ENCODE measurements at places on chromosomes 16 and 17.
A peak's percentile ranks its signal among the peaks of the same experiment; 100 is the strongest.

GRCh38 chr17:67044940-67045339 lies 586 bp downstream of the CACNG1 start:
- no peak for DNase-seq

- no peak for DNase-seq
Measured at GRCh38 chr17:61556224-61557188, 34.5 kb downstream of the NACA2 start.

DNA sequence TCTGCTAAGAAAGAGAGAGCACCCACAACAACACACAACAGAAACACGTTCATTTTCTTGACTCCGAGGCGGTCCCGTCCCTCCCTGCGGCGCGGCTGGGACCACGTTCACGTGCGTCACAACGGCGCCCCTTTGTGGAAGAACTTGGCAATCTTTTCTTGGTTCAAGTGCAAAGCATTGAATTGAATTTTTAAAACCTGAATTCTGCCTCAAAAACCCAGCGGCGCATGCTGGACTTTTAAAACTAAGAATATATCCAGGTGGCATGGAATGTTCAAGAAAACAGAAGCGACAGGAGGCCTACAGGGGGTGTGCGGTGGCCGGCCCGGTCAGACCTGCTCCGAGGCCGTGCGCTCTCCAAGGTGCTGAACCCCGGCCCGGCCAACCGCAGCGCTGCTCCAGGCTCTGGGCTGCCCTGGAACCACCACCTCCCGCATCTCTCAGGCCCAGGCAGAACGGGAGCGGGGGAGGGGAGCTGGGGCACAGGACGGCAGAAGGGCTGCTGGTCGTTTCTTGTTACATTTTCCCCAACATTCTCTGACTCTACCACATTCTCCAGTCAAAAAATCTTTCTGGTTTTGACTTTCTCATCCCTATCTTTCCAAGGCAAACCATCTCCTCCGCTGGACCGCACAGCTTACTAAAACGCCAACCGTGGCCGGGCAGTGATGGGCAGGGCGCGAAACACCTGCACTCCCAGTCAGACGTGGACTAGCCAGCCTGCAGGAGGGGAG lies 3.4 kb upstream of the HEXD start:
- peak; percentile 84 for DNase-seq

- no peak for DNase-seq
Measured at GRCh38 chr17:17703140-17703919, 22.1 kb downstream of the RAI1 start.

DNA sequence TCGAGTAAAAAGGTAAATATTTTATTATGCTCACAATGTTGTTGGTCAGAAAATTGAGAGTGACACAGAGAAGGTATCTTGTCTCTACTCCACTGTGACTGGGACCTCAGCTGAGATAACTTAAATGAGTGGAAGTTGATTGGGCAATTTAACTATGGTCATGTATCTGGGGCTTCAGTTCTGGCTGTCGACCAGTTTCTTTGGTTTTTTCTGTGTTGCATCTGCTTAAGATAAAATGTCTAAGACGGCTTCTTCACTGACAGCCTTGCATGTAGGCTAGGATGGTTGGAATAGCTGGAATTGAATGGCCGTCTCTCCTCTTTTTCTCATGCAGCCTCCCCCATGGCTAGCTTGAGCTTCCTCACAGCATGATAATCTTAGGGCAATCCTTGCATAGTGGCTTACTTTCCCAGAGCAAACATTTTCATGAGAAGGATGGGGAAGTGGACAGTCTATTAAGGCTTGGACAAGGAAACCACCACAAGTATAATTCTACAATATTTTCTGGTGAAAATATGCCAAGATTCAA lies 433.7 kb downstream of the KIF2B start:
- no peak for DNase-seq

- no peak for DNase-seq
Measured at GRCh38 chr16:79301051-79301450, 299.5 kb downstream of the MAF start.

GRCh38 chr17:38451840-38452529 lies 23.7 kb downstream of the ARHGAP23 start:
- DNase-seq: no peak

GRCh38 chr17:17376362-17376761 lies 73.2 kb downstream of the NT5M start:
- no peak for DNase-seq

DNA sequence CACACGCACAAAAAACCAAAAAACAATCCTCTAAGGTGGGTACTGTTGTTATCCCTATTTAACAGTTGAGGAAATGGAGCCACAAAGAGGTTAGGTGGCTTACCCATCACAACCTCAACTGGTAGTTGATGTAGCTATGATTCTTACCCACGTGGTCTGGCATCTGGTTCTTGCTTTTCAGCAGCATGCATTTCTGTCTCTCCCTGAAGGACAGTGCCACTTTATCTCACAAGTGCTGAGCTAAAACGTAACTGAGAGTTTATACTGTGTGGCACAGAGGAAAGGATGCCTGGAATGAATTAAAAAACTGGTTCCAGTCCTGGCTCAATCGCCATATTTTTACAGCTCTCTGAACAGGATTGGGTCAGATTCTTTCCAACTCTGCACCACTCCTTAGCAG lies 1.9 kb upstream of the CORO6 start:
- DNase-seq: no peak

DNA sequence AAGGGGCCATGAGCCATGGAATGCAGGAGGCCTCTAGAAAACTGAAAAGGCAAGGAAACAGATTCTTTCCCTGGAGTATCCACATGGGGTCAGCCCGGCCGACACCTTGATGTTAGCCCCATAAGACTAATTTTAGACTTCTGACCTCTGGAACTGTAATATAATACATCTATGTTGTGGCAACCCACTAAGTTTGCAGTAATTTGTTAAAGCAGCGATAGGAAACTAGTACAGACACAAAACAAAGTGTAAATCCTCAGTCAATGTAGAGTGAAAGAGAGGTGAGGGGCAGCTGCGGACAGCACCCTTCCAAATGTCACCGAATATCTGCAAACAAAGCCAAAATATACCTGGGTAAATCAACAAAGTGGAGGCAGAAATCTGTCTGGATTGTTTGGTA lies 7.2 kb upstream of the SIAH1 start:
- DNase-seq: no peak

GRCh38 chr17:82013341-82013740 lies 9.3 kb downstream of the CENPX start:
- DNase-seq: no peak

GRCh38 chr17:48192321-48192731 lies 84.8 kb downstream of the SNX11 start:
- no peak for DNase-seq

DNA sequence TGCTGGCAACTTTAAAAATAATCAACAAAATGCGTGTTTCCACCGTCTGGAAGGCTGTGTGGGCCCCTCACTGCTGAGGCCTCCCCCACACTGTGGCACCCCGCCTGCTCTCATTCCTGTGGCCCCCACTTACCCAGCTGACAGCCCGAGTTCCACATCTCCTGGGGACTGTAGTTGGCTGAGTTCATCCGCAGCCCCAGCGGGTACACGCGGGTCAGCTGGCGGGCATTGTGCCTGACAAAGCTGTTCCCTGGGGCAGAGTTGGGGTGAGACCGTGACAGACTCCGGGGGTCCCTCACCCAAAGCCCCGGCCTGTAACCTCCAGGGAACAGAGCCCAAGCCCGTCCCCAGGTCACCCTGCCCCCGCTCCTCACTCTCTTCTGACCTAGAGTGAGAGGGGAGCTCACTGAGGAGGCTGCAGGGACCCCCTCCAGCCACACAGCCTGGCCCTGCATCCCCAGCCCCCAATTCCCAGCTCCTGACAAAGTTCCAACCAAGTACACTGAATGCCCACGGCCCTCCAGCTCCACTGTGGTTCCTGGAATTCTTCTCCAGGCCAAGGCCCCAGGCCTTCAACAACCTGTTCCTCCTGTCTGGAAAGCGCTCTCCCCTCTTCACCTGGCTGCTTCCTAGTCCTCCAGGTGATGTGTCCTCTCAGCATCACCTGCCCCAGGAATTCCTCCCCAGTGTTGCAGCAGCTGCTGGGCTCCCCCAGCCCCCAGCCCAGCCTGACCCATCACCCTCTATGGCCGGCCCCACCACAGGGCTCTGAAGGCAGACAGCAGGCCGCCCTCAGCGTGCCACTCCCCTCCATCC lies 18.0 kb downstream of the PLCD3 start:
- DNase-seq: no peak

- DNase-seq: no peak
Measured at GRCh38 chr16:7653746-7654461, 321.3 kb downstream of the RBFOX1 start.

- no peak for DNase-seq
Measured at GRCh38 chr16:27952811-27953210, 110.7 kb downstream of the GSG1L start.

DNA sequence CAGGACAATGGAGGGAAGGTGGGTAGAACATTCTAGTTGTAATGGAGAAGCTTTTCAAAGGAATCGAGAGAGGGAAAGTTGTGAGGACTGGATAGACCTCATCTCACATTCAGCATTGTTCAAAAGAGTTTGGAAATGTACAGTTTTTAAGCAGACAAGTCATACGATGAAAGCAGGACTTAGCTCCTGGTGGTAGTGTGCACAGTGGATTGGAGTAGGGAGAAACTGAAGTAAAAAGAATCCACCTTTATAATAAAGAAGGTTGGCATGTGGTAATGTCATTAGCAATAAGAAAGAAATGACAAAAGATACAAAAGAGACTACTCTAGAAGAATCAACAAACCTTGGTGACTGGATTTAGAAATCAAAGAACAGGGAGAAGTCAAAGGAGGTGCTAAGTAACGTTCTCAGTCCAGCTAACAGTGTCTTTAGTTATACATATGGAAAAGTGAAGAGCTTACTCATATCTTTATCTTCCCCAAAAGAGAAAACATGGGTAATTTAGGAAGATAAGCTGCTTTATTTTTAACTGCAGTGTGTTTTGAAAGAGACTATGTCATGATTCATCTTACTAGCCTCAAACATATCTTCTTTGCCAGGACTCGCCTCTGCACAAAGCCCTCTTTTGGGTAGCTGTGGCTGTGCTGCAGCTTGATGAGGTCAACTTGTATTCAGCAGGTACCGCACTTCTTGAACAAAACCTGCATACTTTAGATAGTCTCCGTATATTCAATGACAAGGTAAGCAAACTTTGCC lies 18.7 kb upstream of the EVI2A start:
- no peak for DNase-seq

DNA sequence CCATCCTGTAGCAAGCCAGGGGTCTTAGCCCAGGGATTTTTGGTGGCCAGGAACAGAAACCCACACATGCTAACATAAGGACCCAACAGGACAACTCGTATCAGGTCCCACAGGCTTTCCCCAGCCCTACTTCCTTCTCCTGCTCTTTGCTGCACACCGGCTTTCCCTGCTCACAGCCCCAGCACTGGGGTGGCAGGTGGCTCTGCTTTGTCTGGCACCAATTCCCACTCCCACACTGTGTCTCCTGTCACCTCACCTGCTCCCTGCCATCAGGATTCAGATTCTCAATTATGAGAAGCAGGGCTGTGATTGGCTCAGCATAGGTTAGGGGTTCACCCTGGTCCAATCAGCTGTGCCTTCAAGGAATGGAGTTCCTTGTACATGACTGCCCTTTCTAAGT lies 94.1 kb downstream of the TMEM132E start:
- DNase-seq: no peak

DNA sequence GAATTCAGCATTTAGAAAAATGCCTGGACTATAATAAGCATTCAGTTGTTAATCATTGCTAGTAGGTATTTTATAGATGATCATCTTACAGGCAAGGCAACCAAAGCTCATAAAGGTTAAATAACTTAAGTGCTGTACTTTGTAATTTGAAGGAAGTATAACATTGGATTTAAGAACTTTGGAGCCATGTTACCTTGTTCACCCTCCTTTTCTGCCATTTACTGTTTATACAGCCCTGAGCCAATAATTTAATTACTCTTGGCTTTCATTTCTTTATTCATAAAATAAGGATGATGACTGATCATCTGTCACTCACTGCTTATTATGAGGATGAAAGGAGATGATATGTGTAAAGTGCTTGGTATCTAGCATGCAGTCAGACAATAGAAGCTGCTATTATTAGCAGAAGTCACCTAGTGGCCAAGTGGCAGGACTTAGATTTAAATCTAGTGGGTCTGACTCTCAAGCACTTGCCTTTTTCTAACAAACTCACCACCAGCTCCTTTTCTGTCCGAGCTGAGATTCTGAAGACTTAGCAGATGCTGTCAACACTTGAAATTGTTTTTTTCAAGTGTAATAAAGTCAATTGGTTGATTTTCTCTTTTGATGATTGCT lies 18.3 kb upstream of the DDX52 start:
- no peak for DNase-seq

GRCh38 chr16:852451-853185 lies 52.1 kb upstream of the GNG13 start:
- DNase-seq: no peak

DNA sequence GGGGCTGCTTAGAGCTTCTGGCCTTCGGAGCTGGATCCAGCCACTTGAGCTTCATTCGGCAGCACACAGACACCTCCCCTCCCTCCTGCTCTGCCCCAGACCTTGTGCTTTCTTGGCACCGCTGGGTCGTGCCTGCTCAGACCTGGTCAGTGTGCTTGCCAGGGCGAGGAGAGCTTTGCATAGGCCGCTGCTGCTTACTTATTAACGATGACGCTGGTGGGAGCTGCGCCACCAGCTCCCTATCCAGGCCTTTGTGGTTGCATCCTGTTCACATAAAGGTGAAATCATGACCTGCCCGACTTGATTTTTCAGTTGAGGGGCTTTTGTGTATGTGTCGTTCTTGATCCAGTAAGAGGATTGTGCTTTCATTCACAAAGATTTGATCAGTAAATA lies 101.1 kb downstream of the MSI2 start:
- DNase-seq: no peak

GRCh38 chr16:83994087-83994486 lies 26.0 kb downstream of the NECAB2 start:
- DNase-seq: no peak

DNA sequence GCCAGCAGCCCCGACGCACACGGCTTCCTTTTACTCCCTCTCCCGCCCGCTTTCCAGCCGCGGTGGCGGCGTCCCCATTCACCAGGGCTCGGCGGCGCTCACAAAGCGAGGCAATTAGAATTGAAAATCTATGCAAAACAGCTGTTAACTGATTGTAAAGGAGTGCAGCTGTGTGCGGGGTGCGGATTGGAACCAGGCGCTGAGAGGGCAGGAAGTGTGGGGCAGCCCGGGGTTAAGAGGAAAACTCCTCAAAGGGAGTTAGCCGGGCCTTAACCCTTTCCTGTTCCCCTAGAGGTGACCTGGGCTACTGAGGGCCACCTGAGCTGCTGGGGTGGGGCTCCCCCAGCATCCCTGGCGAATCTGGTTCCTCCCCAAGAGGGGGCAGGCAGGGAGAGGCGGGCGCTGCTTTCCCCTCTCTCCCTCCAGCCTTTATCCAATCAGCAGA lies 5.8 kb upstream of the GSE1 start:
- no peak for DNase-seq
